ENCODE measurements at places on chromosomes 2 and 18.
A peak's percentile ranks its signal among the peaks of the same experiment; 100 is the strongest.

GRCh38 chr2:62151306-62151638 is 44.6 kb upstream of the B3GNT2 start:
- no peak for DNase-seq

- no peak for DNase-seq
Measured at GRCh38 chr18:33210575-33211189, 229.8 kb downstream of the CCDC178 start.

DNA sequence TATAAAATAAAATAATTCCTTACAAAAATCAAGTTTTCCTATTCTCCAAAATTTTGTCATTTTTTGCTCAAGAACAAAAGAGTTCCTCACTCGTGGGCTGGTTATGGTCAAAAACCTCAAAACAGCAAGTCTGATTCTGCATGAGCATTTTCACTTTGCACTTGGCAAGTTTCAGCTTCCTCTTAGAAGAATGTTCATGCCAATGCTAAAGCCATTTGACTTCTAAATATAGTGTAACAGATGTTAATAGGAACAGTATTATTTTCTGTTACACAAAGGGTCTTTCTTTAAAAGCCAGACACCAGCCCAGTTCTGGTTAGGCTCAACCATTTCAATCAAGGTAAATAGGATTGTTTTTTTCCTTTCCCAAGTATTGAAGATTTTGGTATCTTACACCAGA is 261.3 kb upstream of the CCDC68 start:
- no peak for DNase-seq

GRCh38 chr2:212913640-212914306 is 237.6 kb downstream of the IKZF2 start:
- DNase-seq = no peak

DNA sequence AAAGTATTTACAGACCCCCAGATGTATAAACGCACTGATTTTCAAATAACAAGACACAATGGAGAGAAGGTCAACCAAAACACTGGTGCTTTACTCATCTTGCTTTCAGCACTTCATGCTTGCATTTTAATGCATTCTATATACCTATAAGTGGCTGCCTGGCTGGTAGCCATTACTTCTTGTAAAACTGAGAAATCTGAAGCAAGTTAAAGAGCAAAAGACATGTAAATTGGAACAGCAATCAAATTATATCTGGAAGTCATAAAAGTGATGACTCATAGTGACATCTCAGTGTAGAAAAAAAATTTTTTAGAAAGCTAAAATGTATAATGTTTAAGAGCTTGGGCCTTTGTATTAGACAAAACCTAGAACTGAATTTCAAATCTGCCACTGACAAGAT is 106.2 kb downstream of the CCDC141 start:
- DNase-seq = no peak

GRCh38 chr2:152563764-152564163 is 153.5 kb downstream of the PRPF40A start:
- no peak for DNase-seq

- DNase-seq = no peak
Measured at GRCh38 chr2:125455110-125455509, 1200.8 kb upstream of the GYPC start.

DNA sequence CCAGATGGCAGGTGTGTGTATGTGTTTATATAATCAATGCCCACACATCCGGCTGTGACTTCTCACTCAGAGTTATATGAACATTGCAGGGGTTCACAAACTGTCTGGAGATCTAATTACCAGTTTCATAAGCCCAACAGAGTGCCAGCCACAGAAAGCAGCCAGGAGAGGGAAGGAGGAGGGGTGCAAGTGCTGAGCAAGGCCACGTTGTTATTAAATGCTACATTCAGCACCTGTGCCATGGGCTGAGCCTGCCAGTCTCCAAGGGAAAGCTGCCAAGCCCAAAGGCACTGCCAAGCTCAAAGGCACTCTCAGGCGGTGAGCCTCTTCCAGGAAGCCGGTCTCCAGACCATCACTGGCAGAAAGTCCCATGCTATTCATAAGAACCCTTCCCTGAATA is 17.4 kb downstream of the XDH start:
- no peak for DNase-seq

DNA sequence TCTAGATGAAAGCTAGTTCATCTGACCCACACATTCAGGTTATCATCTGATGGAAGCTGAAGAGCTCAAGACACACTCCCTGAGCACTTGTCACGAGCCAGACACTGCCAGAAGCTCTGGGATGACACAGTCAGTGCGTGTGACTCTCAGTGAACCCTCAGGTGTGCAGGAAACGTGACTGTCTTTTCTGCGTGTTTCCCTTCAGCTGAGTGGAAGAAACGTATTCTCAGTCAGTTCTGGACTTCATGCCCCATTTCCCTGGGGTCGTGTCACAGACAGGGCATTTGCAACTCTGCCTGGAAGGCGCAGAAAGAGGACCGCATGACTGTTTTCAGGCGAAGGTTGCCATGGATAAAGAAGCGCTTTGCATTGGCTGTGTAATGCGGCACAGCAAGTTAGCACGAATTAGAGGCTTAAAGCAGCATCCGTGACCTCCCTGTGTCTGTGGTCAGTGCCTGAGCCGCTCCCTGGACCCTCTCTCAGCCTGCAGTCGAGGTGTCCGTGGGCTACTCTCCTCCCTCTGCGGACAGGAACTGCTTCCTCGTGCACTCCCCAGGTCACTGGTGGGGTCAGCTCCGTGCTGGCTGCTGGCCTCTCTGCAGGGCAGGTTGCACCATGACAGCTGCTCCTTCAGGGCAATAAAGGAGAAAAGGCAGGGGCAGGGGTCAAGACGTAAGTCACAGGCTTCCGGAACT is 3.3 kb upstream of the ALLC start:
- DNase-seq = no peak

DNA sequence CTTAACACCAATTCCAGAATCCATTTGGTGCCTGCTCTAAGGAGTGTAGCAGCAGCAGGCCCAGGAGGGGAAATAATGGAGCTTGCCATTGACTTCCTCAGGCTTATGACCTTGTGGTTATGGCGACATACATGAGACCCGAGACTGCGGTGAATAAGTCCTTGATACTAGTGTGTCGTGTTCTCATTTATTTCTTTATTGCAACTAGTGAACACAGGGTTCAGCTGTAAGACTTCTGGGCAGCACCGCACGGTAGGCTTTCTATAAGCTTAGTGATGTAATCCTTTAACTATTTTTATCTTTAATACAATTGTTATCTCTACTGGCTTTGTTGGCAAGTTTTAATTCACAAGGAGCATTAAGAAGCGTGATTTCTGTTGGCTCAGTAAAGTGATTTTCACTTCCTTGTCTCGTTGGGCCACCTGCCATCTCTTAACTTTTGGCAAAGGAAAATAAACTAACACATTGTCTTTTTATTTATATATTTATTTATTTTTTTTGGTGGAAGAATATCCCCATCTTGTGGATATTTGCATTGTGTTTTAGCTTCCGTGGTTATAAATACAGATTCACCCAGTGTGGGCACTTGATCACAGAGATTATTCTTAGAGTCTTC is 139.8 kb downstream of the LTBP1 start:
- DNase-seq = no peak

DNA sequence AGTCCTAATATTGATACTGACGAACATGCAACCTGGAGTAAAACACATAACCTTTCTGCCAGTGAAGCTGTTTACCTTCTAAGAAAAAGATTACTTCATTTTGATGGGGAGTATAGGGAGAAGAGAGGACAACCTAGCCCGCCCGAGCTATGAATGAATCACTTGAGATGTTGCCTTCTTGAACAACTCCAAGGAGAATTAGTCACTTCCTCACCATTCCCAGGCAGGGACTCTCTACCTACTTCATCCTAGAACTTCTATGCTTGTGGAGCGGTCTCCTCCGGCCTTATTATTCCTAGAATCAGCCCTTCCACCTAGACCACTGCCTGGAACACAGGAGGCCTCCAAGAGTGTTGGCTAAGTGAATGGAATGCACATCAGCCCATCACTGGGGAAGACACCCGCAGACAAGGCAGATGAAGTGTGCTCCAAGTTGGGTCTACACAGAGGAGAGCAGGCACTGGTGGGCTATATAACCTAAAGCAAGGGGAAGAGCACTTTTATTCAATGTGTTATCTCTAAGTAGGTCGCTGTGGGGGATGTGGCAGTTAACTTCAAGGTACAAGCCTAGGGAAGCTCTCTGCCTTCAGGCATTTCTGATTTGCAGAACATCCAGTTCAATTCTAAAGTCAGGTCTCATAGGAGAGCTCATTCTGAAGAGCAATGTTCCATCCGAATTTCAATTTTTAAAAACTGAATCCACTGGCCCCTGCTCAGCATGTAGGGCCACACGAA is 57.4 kb downstream of the STK39 start:
- no peak for DNase-seq

DNA sequence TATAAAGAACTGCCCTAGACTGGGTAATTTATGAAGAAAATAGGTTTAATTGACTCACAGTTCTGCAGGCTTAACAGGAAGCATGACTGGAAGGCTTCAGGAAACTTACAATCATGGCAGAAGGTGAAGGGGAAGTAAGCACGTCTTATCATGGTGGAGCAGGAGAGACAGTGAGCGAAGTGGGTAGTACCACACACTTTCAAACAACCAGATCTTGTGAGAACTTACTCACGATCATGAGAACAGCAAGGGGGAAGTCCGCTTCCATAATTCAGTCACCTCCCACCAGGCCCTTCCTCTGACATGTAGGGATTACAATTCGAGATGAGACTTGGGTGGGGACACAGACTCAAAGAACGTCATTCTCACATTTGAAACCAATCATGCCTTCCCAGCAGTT is 260.1 kb upstream of the FAM98A start:
- DNase-seq = no peak

GRCh38 chr2:176612736-176613135 is 343.5 kb downstream of the MTX2 start:
- no peak for DNase-seq

GRCh38 chr2:222424729-222425671 is 657 bp downstream of the SGPP2 start:
- DNase-seq = peak; percentile 43

DNA sequence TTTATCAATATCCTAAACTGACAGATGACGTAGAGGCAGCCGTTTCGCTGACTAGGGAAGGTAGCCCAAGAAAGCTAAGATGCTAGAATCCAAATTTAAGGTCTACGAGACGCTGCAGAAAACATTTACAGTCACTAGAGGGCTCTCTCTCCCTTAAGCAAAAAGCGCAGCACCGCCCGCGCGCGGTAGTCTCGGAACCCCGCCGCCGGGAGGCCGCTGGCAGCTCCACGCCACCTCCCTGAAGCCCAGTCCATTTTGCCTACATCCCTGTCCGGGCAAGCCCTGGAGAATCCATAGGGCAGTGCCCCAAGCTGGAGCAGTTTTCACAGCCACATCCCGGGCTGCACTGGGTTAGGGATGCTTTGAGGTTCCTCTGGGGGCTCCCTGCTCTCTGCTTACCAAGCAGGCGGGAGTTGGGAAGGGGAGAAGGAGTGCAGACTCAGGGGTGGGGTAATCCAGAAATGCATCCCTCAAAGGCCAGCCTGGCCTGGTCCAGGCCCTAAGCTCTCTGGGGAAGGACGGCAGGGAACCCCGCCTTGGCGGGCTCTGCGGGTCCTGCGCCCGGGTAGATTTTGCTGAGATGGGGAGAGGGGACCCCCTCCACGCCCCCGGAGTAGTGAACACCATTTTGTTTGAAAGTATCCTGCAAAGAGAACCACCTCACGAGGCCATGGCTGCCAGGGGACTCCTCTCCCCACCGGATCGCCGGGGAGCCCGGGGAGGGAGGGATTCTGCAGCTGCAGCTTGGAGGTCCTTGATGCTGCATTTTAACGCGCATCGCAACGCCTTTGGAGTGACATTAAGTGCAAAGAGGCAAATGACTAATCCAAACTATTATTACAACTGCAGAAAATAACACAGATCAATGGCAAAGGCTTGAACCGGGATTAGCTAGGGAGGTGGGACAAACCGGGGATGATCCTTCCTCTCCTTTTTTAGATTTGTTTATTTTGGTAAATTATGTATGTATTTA is 1.3 kb upstream of the DPYSL5 start:
- DNase-seq = peak; percentile 54

DNA sequence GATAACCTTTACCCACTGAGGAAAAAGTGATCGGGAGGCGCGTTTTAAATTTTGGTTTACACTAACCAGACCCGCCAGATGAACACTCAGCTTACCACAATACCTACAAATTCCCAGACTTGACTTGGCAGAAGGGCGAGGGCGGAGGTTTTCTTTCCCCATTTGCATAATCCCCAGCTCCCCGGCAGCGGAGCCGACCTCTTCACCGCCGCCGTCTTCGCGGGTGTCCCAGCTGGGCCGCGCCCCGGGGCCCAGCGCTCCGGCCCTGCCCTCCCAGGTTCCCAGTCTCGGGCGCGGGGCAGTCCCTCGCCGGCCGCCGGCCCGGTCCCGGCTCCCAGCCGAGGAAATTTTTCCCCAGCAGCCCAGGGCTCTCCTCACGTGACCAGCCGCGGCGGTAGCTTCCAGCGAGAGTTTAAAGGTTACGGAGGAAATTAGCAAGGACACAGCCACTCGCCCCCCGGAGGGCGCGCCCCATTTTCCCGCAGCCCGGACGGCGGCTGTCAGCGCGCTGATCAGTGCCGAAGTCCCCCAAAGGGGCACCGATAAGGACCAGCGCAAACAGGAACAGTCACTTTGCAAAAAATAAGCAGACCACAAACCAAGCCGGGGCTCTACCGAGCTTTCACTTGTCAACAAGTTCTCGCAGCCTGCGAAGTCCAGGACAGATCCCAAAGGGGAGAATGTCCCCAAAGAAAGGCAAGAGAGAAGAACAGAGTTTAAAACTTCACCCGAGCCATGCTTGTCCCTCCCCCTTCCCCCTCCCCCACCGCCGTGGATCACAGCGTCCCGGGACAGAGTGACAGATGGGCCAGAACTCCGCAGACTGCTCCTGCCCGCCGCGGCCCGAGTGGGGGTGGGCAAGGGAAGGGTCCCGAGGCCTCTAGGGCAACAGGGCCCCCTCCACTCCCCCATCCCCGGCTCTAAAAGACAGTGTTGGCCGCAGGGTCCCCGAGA is 1.3 kb upstream of the PRKCE start:
- no peak for DNase-seq

- DNase-seq = no peak
Measured at GRCh38 chr18:34467058-34467457, 242.3 kb upstream of the NOL4 start.

DNA sequence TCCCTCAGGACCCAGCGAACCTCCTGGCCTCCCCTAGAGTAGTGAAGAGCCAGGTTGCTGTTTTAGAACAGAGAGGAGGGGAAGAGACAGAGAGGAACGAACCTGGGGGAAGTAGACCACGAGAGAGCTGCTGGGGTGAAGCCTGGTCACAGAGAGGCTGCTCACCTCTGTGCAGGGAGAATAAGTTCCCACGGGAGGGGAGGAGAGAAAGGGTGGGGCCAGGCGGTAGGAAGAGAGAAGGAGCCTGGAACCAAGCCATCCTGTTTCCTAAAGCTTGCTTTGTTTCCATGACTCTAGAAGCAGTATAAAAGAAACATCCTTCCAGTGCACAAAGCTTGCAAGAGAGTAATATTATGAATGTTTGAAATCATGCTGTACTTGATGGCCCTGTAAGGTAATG is 147.9 kb downstream of the MYT1L start:
- DNase-seq = no peak

All from CD4-positive, alpha-beta memory T cell (primary cell).